NCI-H1694 (cell line): ENCODE measurements at places on chromosomes 4 and X.

DNA sequence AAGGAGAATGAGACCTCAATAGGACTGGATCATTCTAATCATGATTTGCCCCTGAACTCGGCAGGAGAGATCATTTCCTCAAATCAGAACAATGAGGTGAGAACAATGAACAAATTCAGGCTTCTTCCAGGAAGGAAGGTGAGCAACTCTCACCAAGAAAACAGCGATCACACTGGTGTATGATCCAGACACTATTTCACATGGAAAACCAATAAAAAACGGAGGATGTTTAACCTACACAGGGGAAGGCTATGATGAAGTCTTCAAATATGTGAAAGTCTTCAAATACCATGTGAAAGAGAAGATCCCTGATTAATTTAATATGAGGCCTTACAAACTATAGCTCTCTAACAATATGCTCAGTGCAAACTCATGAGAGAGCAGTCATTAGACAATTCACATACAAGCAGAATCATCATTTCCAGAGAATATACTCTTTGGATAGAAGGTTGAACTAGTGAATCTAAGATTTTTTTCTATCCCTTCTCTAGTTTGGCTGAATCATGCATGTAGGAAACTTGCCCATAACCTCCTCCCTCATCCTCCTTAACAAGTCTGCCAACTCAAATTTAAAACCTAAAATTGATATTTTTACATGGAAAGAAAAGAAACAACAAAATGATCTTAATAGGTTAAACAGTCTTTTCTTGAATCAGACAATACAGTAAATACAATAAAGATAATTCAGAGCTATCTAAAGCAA lies 122.5 kb downstream of the ADAMTS3 start:
- DNase-seq = no peak

DNA sequence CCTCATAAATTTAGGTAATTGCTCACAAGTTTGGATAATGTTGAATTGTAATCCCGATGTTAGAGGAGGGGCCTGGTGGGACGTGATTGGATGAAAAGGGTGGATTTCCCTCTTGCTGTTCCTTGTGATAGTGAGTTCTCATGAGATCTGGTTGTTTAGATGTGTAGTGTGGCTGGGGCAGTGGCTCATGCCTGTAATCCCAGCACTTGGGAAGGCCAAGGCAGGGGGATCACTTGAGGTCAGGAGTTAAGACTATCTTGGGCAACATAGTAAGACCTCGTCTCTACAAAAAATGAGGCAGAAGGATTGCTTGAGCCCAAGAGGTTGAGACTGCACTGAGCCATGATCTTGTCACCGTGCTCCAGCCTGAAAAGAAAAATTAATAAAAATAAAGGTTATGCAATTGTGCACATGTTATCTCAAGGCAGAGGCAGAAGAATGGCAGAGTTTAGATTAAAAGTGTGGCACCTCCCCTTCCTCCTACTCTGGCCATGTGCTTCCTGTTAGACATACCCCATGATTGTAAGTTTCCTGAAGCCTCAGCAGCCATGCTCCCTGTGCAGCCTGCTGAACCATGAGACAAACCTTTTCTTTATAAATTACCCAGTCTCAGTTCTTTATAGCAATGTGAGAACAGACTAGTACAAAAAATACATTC lies 36.5 kb downstream of the ERVMER34-1 start:
- no peak for DNase-seq

DNA sequence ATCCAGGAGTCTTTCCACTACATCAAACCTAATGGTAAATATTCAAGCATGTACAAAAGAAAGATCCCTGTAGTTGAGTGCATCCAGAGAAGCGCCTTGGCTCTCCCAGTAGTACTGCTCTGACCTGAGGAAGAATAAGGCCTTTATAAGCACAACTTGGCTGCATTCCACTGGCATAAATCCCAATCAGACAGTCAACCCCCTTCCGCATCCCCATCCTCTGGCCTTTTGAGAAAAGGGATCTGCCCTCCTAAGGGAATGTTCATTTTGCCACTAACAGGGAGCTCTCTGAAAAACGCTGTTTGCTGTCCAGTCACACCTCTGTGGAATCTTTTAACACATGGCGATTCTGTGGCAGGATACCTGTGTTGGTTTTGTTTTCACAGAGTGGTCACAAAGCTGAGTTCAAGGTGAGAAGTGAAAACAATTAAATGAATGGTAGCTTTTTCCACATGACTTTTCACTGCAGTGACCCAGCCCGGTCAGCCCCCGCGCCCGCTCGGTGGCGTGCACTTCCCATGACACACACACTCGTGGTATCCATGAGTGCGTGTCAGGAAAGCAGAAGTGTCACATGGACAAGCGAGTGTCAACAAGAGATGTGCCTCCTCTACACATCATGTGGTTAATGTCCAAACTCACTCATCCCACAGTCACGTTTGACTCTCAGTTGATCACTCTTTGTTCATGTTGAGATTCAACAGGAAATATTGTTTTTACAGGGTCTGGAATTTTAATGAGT lies 112.2 kb upstream of the ENPP6 start:
- DNase-seq = no peak

DNA sequence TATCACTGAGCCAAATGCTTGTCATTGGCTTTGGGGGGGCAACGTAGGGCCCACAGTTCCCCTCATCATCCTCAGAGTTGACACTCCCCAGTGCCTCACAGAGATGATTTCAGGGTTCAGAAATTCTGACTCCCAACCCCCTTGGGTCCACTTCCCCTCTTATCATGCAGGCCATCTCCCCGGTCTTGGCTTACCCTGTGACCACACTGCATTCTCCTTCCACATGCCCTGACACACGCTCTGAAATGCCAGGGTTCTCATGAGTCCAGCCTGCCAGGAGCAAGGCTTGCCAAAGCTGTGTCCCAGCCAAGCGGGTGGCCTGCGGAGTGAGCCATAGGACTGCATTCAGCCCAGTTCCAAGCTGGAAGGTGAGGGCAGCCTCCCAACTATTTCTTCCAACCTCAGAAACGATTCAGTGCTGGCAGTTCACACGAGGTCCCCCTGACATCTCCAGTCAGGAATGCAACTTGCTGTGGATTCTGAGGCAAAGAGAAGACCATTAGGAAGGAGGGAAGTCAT lies 101.2 kb downstream of the SMIM20 start:
- DNase-seq = no peak

DNA sequence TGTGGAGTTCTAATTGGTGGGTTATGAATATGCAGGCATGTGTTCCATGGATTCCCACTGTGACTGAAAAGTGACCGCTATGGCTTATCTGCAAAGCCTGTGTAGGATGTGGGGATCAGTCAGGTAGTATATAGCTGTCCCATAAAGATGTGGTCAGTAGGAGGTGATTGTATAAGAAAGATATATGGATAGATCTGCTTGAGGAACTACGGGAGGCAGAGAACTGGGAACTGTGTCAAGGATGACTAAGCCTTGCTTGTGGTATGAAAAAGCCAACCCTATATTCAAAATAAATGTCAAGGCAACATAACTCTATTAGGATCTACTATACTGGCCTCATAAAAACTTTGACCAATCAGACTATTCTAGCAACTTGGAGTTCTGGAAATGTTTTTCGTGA lies 185.2 kb downstream of the KLHL4 start:
- no peak for DNase-seq

- DNase-seq = no peak
These were observed 9.7 kb downstream of the OCIAD2 start for GRCh38 chr4:48896845-48897244.

GRCh38 chr4:152028131-152028530 lies 267.3 kb upstream of the GATB start:
- DNase-seq = no peak

DNA sequence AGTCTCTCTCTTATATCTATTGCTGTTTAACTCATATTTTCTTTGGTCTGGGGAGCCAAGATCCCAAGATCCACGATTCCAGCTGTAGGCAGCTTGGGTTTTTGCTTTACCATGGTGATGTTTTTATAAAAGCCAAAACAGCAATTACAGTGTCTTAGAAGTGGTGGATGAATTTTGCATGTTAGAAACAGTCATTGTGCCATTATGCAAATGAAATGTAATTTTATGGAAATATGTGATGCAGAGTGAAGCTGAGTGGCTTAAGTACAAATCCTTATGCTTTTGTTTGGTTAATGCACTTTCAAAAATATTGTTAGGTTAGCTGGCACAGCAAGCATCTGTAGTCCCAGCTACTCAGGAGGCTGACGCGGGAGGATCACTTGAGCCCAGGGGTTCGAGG lies 32.8 kb upstream of the PTTG2 start:
- DNase-seq = no peak

DNA sequence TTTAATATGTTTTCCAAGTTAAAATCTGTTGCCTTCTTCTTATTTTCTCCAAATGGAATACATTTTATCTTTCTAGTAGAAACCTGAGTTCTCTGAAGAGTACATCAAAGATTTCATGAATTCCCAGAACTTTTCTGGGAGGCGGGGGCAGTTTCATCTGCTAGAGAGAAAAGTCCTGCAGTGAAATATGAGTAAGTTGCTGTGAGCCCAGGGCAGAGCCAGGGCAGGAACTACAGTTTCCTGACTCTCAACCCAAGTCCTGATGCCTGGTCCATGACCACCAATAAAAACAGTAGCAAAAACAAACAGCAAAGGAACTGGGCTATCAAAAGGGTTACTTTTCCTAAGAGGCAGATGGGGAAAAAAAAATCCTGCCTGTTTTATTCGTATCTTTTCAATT lies 239.4 kb upstream of the CTSO start:
- no peak for DNase-seq

GRCh38 chr4:126440297-126440696 lies 1125.5 kb downstream of the FAT4 start:
- DNase-seq = no peak

DNA sequence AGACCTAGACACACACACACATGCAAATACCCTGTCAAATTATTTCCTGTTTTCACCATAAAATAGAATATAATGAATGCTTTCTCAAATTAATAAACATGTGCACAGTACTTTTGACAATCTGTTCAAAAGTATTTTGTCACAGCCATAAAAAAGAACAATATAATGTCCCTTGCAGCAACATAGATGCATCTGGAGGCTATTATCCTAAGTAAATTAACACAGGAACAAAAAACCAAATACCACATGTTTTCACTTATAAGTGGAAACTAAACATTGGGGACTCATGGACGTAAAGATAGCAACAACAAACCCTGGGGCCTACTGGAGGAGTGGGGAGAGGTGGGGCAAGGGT lies 15.5 kb downstream of the RAB40A start:
- no peak for DNase-seq

DNA sequence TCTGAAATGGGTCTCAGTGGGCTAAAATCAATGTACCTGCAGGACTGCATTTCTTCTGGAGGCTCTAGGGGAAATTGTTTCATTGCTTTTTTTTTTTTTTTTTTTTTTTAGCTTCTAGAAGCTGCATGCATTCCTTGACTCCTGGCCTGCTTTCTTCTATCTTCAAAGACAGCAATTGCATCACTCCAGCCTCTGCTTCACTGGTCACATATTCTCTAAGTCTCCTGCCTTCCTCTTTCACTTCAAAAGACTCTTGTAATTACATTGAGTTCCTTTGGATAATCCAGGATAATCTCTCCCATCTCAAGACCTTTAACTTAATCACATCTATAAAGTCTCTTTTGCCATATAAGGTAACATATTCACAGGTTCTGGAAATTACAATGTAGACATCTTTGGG lies 11.3 kb upstream of the PCYT1B start:
- DNase-seq = no peak

DNA sequence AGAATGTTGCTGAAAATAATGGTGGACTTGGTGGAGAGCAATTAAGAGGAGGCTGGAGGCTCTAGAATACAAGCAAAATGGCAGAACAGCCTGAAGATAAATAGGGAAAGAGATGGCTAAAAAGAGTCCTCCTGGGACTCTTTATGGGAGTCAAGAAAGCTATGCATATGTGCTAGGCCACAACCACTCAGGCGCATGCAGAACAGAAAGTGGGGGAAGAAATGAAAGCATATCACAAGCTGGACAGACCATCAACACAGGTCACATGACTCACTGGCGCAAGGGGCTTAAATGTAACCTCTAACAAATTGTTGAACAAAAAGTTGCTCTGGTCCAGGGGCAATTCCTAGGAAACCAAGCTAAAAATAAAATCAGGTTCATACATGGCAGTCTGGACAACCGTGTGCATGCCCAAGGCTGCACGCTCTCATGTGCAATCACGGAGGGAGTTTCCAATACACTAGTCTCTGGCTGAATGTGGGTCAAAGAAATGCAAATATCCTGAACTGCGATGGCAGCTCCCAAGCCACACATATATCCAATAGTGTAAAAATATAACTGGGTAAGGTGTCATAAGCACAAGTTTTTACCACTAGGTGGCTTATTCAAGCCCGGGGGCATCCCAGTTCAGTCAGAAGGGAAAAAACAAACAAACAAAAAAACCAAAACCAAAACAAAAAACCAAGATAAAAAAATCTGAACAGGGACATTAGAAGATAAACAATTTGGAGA lies 45.4 kb downstream of the ZNF711 start:
- DNase-seq = no peak

DNA sequence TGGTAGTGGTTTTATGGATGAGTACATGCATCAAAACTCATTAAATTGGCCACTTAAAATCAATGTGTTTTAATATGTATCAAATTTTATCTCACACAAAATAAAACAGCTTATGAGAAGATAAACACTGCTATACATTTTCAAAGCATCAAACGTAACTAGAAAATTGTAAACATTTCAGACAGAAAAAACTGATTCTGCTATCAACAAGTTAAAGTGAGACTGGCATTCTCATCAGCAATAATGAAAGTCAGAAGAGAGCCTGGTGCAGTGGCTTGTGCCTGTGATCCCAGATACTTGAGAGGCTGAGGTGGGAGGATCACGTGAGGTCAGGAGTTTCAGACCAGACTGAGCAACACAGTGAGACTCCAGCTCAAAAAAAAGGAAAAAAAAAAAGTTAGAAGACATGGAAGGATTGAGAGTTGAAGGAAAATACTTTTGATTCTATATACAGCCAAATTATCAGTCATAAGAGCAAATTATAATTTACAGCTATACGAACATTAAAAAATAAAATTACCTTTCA lies 2.9 kb downstream of the TBCK start:
- DNase-seq = no peak

DNA sequence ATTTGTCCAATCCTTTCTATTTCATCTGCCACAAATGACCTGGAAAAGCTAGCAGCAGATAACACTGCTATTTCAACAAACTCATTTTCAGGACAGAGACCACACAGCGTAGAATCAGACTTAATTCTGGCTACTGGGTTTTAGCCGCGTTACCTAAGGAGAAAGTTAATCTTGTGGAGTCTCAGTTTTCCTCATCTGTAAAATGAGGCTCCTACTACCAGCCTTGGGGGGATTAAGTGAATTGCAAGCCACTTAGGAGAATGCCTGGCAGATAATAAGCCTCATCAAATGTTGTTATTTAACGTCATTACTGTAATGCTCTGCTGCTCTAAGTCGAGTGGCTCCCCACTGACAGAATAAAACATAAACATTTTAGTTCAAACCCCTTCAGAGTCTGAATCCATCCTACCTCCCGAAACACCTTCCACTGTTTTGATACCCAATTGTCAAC lies 1.4 kb downstream of the CCNI start:
- no peak for DNase-seq

DNA sequence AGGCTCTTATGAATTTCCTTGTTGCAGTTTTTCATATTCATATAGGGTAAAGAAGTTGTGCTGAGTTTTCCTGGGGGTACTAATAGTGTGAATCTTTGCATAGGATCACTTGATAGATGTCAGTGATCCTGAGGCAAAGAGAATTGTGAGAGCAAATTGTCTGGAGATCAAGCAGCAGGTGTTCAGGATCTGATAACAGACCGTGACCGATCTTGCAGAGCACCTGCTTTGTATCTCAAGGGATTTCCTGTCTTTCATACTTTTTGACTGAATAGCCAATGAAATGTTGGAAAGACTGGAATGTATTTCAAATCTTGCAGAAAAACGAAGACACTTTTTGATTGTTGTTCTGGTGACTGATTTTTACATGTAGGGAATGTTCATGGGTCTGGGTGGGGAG lies 914.5 kb downstream of the STIM2 start:
- no peak for DNase-seq
